ENCODE measurements at places on chromosomes 2 and 18.

- no peak for DNase-seq
Observed at GRCh38 chr2:225192869-225193268, 150.6 kb upstream of the DOCK10 start.

DNA sequence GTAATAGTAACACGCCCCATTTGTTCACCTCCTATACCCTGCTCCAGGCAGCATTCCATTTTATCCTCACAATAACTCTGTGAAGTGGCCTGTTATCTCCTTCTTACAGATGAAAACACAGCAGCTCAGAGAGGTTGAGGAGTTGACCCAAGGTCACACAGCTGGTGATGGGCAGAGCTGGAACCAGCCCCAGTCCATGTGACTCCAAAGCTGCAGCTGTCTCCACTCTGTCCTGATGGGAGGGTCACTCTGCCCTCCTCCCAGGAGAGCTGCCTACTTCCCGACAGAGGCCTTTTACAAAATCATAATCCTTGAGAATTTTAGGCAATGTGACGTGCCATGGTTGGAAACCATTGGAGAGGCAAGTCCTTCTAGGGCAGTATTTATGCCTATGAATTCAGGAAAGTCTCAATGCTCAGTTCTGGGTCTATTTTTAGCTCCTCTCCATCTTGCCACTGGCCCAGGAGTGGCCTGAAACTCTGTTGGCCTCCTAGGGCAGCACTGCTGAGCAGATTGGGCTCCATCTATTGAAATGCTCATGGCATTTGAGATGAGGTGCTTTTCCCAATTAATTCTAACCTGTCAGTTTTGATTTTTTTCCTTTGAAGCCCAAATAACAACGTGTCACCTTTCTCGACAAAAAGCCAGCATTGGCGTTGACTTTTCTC is 162.0 kb upstream of the MSH6 start:
- no peak for DNase-seq

DNA sequence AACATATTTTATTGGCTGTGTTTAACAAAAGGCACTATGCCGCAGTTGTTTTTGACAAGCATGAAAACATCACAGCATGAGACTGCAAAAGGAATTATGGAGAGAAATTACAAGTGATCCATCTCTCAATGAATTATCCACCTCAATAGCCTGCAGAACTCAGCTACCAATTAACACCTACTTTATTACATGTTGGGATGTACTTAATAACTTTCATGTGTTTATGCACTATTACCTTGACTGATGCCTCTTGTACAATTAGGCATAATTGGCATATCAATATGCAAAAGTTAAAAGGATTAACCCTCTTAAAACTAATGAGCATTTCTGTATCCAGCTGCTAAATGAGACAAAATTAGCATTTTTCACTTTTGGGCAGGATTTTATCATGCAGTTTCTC is 27.8 kb downstream of the ARHGAP15 start:
- no peak for DNase-seq

GRCh38 chr2:38509314-38509946 is 93.3 kb downstream of the HNRNPLL start:
- DNase-seq = no peak

DNA sequence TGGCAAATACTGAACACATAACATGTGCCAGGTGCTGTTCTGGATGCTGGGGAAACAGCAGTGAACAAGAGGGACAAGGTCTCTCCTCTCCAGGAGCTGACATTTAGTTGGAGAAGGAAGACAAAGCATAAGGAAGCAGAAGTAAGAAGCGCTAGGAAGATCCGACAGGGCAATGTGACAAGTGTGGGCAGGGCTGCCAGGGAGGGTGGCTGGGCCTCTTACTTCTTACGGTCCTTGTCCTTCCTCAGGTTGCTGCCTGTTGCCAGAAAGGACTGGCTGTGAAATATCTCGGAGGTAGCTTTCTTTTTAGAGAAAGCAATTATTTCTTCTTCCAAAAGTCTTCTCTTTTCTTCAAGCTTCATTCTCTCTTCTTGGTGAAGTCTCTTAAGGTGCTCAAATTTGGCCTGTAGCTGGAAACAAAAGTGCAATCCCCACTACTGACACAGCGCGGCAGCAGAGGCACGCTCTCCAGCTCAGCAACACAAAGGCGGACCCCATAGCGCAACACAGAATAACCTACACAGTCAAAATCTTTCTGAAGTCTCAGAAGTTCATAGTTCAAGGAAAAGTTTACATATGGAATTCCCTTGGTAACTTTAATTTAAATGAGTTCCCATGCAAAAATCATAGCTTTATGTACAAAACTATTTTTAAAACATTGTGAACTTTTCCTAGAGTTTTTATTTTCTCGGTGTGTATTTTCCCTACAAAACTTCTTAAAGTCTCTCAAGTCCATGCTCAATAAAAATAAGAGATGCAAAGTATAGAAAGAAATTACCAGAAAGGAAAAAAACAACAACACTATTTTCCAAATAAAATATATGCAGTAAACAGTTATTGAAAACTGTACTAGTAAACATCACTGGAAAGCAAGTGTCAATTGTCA is 67.7 kb downstream of the SEPTIN10 start:
- no peak for DNase-seq

GRCh38 chr18:31590570-31590969 is 1.1 kb upstream of the TTR start:
- no peak for DNase-seq

GRCh38 chr2:86235196-86235980 is 36.1 kb downstream of the MRPL35 start:
- DNase-seq = no peak

Measured in NCI-H526 (cell line).